Left hindlimb (tissue), 1 donor: ENCODE measurements at places on chromosomes 4 and X.

- no peak for DNase-seq
These were observed 611.6 kb upstream of the ADGRL3 start for GRCh38 chr4:60588556-60588955.

DNA sequence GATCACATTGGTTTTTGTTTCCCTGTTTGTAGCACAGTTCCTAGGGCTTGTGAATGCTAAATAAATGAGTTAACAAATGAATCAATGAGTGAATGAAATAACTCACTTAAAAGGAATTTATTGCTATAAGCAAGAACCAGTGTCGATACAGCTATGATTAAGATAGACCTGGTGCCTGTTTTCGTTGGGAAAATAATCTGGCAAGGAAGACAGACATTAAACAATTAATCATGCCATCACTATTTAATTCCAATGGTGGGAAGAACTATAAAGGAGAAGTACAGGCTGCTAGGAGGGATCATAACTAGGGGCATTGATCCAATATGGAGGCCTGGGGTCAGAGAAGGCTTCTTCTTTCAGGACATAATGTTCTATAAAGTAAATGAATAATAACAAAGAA lies 4.5 kb upstream of the CBR4 start:
- no peak for DNase-seq

- DNase-seq = no peak
These were observed 293.0 kb upstream of the CLNK start for GRCh38 chr4:10977534-10977933.

DNA sequence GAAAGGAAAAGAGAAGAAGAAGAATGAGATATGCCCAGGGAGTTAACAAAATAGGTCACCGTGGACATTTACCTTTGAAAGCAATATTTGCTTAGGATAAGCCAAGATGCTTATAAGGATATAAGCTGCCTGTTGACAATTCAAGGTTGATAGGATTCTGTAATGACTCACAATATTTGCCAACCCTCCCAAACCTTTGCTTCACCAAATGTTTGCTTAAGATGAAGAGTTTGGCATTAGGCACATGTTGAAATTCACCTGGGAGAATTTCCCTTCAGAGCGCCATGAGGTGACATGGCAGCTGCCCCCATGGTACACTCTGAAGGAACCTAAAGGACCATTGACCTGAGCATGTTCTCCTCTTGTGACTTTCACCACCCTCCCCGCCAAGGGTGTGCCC lies 4.6 kb downstream of the PALLD start:
- DNase-seq = no peak

DNA sequence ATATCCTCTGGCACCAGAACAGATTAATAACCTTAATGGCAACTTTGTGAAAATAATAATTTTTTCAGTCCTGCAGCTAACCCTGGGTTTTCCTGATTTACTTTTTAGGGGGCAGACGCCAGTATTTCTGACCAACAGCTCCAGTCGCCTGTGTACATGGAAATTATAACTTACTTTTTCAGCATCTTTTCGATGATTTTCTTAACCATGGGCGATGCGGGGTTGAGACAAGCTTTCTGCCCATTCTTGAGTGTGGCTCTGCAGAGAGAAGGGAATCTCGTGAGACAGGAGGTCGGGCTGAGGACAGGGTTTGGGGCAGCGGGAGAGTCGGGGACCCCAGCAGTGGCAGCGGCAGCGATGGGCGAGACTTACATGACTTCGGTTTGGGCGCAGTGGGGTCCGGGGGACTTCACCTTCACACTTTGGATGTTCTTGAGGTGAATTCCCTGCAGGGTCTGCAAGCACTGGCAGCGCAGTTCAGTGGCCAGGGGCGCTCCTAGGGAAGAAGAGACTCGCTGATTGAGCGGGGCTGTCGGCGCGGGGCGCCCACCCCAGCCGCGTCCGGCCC lies 484 bp downstream of the CXCL2 start:
- DNase-seq = peak; percentile 35

DNA sequence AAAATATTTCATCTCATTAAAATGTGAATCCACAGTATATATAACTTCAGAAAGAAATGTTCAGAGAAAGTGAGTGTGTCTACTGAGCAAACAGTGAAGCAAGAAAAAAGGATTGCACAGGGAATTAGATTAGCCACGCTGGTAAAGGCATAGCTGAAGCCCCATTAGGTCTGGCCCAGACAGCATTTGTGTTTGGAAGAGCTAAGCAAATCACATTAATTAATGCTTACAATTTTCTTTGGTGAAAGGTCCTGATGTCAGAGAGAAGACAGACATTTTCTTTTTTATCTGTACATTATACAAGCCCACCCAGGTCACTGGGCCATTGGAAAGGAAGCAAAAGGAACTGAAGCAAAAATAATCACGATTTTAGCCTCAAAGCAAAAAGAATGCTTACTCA lies 354.6 kb downstream of the GRID2 start:
- no peak for DNase-seq

- DNase-seq = peak; percentile 10
These were observed 6.6 kb downstream of the NKX1-1 start for GRCh38 chr4:1399508-1400190.

GRCh38 chr4:170256807-170257206 lies 167.1 kb upstream of the AADAT start:
- DNase-seq = no peak

DNA sequence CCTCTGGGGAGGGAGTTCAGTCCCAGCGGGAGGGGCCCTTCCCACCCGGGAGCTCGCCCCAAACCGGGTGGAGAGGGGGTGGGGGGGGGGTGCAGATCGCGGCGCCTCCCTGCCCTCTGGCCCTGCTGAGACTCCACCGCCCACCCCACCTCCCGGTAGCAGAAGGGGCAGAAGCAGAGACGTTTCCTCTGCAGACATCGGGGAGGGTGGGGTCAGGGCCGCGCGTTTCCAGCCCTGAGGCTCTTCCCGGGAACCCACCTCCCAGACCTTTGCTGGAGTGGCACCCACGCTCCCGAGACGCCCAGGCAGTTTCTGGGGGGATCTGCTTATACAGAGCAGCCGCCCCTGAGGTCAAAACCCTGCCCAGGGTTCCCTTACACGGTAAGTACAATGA lies 30.2 kb downstream of the CPLX1 start:
- no peak for DNase-seq

DNA sequence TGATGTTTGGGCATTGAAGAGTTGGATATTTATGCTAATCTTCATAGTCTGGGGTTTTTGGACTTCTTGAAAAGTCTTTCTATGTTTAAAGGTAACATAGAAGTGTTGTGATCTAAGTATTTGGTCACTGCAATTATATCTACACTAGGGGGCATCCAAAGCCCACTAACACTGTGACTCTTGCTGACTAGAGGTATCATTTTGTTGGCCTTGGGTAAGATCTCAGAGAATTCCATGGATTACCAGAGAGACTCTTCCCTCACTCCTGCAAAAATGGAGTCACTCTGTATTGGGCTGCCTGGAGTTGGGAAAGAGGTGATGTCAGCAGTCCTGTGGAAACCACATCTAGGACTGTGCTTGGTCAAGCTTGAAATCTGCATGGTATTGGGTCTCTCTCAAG lies 1077.6 kb downstream of the FAM133A start:
- no peak for DNase-seq

DNA sequence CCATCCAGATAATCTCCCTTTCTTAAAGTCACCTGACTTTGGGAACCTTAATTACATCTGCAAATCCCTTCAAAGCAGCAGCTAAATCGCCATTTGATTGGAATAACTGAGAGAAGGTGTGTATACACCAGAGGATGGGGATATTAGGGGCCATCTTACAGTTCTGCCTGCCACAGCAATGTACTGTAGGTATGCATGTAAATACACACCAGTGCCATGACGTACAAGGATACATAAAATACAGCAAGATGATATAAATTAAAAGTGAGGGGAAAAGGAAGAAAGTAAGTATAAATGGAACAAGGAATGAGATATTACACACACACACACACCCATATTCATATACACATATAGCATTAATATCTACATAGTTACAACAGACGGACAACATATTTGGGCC lies 81.2 kb downstream of the CBR4 start:
- no peak for DNase-seq

DNA sequence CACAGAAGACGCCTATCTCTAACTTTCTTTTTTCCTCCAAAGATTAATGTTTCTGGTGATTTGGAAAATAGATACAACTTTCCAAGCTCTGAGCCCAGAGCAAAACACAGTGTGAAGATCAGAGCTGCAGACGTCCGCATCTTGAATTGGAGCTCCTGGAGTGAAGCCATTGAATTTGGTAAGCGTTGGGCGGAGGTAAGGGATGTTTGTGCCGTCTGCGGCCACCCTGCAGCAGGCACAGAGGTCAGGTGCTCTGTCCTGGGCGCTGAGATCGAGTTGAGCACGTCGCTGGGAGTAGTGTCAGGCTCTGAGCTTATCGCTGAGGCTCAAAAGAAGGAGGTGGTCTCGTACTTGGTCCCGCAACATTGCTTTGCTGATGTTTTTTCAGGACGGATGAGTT lies 31.8 kb downstream of the CSF2RA start:
- DNase-seq = no peak

DNA sequence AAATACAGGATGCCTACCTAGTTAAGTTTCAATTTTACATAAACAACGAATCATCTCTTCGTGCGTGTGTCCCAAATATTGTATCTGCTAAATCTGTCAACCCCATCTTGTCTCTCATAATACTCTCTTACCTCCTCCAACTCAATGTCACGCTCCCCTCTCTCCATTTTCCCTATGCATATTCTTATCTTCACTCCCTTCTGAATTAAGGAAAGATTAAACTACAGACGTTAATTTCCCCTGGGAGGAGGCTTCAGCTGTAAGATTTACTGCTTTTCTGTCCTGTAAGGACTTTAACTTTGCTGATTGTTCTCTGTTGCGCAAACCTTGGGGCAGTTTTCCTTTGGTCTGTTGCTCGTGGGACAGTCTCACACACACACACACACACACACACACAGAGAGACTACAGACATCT lies 455 bp upstream of the ABCB7 start:
- no peak for DNase-seq

DNA sequence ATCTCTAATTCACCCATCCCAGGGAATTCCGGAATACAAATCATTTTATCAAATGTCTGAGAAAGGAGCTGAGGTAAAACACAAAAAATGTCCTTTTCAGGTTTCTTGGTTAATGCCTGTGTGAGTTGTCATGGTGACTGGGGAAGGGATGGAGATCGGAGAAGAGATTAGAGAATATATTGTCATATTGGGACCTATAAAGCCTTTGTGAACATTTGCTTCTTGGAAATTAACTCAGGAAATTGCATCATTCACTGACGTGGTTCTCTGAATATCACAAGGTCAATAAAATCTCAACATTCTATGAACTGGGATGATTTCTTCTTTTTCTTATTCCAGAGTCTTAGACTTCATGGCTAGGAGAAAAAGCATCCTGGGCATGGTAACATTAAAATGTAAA lies 174.8 kb upstream of the GLRA2 start:
- no peak for DNase-seq

DNA sequence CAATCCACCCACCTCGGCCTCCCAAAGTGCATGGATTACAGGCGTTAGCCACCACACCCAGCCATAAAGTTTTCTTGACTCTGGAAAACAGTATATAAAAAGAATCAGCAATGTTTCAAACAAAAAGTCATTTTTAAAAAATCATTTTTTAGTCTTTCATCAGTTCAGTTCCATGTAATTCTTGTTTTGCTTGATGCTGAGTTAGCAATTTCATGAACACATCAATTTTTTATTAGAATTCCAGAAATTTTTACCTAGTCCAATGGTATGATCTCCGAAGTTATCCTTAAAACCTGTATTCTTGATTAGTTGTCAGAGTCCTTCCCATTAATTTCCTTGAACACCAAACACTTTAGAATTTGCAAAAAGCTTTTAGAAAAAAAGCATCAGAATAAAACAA lies 56.8 kb downstream of the RCHY1 start:
- DNase-seq = no peak

GRCh38 chrX:9271789-9272525 lies 192.9 kb upstream of the TBL1X start:
- DNase-seq = peak; percentile 43

DNA sequence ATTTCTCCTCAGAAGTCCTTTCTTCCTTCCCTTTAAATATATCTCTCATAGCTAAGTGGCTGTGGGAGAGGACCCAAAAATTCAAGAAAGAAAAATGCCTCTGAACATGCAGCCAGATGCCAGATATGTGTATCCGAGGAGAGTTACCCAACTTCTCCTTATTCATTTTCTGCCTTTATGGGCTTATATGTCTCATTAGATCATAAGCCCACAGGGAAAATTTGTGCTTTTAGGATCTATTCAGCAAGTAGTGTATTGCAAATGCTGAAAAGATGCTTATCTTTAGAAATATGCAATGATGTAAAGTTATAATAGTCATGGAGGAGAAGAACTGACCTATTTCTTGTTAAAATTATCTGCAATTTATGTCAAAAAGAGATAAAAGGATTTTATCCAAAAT lies 371.8 kb upstream of the NOCT start:
- DNase-seq = no peak

DNA sequence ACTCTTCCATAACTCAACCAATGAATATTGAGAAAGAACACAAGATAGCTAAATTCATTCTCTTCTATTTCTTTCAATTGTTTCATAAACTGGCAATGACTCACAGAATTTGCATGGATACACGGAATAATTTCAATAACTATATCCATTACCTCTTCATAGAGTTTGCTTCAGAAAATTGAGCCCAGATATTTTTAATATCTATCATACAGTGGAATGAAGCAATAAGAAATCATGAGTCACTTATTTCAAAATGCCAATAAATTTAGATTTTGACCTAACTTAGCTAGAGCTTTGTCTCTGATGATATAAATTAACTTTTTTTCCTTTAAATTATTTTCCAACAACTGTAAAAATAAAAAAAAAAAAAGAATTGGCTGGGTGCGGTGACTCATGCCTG lies 22.2 kb upstream of the MANBA start:
- no peak for DNase-seq

DNA sequence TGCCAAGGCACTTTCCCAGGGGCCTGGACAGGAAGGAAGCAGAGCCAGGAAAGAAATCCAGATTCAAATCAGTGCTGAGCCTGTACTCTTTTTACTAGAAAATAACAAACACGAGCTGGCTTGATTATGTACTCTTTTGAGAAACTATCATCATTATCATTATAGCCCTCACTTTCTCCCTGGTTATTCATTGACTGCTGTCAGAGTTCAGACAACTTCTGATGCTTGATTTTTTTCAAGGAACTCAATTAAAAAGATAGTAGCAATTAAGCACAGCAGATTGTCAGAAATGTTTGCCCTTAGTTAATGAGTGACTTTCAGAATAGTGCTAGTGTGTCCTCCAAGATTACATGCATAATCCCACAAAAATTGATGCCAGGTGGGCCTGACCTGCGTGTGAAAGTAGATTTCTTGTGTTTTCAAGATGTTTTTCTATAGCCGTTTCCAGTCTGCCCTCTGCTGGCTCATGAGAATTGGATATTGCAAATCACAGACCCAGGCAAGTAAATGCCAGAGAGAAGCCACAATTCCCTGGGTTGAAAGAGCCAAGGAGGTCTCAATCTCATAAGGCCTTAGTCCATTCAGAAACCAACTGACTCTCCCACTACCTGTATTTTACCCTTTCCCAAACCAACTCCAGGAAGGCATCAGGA lies 14.3 kb upstream of the PNPLA4 start:
- no peak for DNase-seq
